ENCODE measurements at places on chromosomes 16 and 17. TPM values are rescaled to one million over a fixed set of nuclear protein-coding genes. Genes with fewer than 3 reads are reported as not detected.

TMEM220 gene
- not detected for total RNA-seq

KRTAP2-3 gene
- 6.3 TPM for total RNA-seq

PSKH1 gene
- 16.2 TPM for total RNA-seq

NPTX1 gene
- 0.15 TPM for total RNA-seq

SHMT1 gene
- 46.5 TPM for total RNA-seq

TSNAXIP1 gene
- 1.2 TPM for total RNA-seq

TBC1D3I gene
- 0.17 TPM for total RNA-seq

CALCOCO2 gene
- 151 TPM for total RNA-seq

PRRT2 gene
- 4.0 TPM for total RNA-seq

QRICH2 gene
- 4.9 TPM for total RNA-seq

NGFR gene
- 6.1 TPM for total RNA-seq

BHLHA9 gene
- total RNA-seq: not detected

ZNF385C gene
- 1.1 TPM for total RNA-seq

ADCY7 gene
- total RNA-seq: 34.2 TPM

OTOA gene
- total RNA-seq: not detected

DNA sequence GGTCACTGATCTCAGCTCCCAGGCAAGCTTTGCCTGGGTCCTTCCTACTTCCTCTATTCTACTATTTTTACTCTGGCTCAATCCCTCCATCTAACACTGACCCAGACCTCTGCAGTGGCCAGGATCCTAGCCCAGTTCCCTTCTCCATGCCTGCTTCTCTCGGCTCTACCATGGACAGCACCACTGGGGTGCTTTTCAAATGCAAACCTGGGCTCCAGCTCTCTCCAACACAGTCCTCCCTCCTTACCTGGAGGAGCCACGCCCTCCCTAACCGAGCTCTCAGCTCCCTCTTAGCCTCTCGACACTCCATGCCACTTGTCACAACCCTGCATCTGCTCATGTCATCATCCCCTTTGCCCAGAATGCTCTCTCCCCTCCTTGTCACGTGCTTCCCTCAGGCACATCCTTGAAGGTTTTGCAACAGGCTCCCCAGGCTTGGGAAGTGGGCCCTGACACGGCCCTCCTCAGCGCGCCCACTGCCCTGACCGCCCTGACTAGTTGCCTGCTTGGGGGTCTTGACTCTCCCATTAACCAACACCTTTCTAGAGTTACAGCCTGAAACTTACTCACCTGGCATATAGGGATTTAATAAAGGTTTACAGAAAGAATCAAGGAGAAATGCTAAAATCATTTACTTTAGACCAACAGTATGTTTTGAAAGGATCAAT is 41.6 kb downstream of the MARF1 start:
- DNase-seq: no peak

DNA sequence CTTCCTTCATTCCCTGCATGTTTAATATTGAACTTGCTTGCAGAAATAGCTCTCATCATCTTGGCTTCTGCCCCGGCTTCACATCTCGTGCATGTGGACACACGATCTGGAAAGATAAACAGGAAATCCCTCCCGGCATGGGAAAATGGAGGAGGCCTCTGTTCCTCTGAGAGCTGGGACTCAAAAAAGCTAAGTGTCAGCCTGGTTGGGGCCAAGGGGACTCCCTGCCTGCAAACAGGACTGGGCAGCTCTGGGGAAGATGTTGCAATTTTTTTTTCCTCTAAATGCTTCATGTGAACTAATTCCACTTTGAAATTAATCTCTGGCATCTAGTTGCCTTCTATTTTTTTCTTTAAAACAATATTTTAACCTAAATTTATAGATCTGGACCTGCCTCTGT is 24.8 kb downstream of the ITPRIPL2 start:
- DNase-seq: no peak

DNA sequence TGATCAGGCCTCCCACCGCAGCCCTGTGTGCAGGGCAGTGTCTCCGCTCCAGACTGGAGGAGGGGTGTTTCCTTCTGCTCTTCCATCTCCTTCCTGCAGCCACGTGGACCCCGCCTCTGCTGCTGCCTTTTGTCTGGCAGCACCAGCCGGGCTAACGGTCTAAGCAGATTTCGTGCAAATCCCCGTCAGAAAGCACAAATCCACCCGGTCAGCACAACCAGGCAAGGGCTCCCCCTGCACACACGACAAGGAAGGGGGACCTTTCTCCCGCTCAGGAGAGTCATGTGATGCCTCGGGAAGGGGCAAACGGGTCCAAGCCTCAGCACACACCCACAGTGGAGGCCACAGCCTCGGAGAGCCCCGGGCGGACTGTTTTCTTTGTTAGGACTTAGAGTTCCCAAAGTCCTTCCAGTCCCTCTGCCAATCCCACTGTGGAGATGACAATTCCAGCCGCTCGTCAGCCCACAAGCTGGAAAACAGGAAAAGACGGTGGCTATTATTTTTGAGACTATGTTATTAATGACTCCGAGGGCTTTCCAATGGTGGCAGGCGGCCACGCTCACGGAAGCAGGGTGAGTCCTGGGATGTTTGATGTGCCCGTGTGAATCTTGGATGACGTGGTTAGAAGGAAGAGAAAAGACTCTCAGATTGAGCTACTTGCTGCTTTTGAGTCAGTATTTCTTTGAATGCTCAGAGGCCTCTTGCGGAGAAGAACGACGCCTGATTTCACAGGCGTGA is 22.5 kb upstream of the MEAK7 start:
- no peak for DNase-seq

- no peak for DNase-seq
Observed at GRCh38 chr17:79465011-79465680, 145.7 kb downstream of the RBFOX3 start.

DNA sequence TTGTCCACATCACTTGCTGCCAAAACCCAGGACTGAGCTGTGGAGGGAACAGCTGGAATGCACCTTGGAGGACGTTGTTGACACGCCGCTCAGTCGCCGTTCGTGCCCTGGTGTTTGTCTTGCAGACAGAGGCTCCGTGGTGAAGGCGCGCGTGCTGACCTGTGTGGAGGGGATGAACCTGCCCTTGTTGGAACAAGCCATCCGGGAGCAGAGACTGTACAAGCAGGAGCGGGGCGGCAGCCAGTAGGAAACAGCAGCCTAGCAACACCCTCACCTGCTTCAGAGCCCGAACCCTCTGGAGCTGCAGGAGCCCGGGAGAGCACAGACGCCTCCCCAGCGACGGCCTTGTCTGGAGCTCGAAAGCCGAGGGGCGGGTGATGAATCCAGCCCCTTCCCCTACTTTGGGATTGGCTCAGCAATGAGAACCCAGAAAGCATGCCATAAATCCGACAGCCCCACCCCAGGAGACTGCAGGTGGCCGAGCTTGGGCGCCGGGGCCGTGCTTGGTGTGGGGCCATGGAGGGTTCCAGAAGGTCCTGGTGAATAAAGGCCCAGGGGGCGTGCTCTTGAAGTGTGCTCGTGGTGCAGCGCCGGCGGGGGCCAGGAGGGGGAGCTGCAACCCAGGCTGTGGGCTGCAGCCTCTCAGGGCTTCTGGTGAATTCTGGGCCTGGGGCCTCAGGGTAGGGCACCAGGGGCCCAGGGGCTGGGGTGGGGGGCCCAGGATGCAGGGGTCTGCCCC is 470 bp upstream of the CDK3 start:
- DNase-seq: peak; percentile 33

- no peak for DNase-seq
Observed at GRCh38 chr17:15239491-15239890, 25.6 kb downstream of the PMP22 start.

DNA sequence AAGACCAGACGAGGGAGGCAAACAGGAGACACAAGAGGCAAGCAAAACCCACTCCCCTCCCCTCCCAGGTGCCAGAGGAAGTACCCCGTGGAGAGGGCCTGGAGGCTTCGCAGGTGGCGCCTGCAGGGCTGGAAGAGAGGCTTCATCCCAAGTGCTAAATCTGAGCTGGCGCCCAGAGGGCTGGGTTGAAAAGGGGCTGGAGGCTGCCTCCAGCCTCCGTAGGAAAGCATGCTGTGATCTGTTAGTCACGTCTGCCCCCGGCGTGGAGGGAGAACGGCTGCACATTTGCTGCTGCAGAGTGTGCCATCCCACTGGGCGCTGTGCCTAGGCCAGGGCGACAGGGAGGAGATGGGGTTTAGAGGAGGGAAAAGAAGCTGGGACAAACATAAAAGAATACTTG is 16.9 kb downstream of the RPH3AL start:
- DNase-seq: no peak

DNA sequence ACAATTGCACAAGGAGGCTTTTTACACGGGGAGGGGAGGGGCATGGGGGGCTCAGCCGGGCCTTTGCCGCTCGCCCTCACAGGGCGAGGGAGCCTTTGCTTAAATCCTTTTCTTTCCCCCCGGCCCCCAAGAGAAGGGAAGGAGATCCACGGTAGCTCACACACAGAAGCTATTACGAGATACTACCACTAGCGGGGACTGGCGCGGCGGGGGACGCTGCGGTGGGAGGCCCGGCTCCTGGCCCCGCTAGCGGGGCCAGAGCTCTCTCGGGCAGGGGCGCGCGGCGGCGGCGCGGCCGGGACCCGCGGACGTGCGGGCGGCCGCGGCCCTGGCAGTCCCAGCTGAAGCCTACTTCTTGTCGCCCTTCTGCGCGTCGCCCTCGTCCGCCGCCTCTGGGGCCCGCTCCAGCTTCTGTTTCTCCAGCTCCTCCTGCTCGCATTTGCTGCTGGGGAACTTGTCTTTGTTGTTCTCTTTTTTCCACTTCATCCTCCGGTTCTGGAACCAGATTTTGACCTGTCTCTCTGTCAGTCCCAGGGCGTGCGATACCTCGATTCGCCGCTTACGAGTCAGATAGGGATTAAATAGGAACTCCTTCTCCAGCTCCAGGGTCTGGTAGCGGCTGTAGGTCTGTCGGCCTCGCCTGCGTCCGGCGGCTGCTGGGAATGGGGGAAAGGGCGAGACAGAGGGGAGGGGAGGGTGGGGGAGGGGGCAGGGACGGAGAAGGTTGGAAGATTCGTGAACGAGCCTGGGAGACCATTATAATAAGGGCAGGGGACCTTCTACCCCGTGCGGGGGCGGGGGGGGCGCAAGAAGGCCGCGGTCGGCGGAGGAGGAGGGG is 2.0 kb downstream of the HOXB8 start:
- DNase-seq: no peak

DNA sequence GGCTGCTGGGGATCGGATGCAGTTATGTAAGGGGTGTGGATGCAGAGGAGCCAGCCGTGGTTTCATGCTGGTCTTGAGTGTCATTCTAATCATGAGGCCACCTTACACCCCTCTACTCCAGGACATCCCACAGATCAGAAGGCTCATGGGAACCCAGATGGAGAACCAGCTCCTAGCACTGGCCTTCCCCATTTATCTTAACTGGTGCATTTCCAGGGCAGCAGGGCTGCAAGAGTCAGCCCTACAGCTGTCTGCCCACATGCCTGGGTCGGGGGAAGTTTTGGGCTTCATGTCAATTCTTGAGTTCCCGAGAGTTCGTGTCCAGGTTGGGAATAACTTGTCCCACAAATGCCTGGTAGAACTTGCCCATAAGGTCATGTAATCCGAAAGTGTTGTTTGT is 29.1 kb downstream of the RPTOR start:
- DNase-seq: no peak

- no peak for DNase-seq
Observed at GRCh38 chr17:42414704-42415409, 8.2 kb downstream of the CAVIN1 start.

- DNase-seq: no peak
Observed at GRCh38 chr17:60525328-60525684, 736 bp downstream of the APPBP2 start.

- no peak for DNase-seq
Observed at GRCh38 chr17:2138761-2139160, 83.9 kb downstream of the HIC1 start.

- no peak for DNase-seq
Observed at GRCh38 chr16:75244844-75245758, 6.3 kb downstream of the BCAR1 start.

DNA sequence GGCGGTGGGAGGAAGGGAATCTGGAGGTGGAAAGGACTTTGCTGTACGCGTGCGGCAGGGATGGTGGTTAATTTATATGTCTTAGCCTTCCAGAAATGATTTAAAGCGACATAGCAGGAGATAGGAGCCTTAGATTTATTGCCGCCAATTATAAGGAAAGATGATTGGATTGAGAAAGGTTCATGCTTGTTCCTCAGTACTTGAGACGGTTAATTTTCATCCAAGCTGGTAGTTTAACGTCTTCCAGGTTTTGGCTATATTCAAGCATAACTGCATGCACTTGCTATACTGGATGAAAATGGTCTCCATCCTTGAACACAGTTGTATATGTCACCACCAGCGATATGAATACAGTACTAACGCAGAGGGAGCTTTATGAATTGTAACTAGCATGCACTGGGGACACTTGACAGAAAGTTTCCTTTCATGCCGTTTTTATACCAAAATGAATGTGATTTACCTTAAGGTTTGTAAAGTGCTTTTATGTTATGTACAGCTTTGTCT is 610 bp upstream of the PEX12 start:
- no peak for DNase-seq

GRCh38 chr17:64571746-64572145 is 65.0 kb downstream of the CEP95 start:
- DNase-seq: no peak

DNA sequence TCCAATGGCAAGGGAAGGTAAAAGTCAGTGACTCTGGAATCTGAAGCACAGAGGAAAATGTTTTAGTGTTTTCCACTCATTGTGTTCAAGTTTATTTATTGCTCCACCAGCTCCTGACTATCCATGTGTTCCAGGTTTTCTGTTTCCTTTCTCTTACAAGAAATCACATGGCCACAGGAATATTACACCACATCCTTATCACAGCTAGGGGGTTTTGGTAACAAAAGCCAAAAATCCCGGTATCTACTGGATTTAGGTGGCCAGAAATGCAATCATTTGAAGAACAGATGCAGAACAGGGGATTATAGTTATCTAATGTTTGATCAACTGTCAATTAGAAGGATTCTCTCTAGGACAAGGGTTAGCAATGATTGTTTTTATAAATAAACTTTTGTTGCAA is 47.9 kb downstream of the STH start:
- no peak for DNase-seq

DNA sequence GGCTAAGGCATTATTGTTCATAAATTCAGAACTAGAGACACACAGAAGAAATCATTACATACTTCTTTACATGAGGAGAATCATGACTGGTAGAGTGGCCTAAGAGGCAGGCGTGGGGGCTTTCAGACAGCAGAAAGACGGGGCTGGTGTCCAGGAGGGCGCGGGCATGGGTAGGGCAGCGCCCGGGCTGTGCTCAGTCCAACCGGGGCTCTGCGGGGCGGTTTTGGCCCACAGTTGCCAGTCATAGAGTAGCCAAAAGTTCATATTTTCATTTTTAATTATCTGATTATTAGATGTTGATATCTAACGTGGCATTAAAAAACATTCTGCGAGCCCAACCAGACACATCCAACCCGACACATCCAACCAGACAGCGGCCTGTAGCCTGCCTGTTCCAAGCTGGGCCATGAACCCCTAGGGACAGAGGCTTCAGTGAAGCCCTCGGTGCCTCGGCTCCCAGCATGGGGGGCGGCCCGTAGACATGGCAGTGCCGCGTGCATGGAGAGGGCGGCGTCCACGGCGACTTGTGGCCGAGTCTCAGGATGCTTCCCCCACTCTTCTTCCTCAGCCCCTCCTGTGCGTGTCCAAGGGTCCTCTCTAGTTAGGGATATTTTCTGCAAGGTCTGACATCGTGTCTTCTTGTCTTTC is 162.4 kb upstream of the CHMP6 start:
- DNase-seq: no peak

GRCh38 chr17:77700165-77700881 is 258.2 kb upstream of the TNRC6C start:
- no peak for DNase-seq

All from HCT116 (cell line).